ENCODE measurements at places on chromosomes 3 and 15.

GRCh38 chr3:120147072-120147871 is 53.0 kb upstream of the GSK3B start:
- DNase-seq, result no peak

DNA sequence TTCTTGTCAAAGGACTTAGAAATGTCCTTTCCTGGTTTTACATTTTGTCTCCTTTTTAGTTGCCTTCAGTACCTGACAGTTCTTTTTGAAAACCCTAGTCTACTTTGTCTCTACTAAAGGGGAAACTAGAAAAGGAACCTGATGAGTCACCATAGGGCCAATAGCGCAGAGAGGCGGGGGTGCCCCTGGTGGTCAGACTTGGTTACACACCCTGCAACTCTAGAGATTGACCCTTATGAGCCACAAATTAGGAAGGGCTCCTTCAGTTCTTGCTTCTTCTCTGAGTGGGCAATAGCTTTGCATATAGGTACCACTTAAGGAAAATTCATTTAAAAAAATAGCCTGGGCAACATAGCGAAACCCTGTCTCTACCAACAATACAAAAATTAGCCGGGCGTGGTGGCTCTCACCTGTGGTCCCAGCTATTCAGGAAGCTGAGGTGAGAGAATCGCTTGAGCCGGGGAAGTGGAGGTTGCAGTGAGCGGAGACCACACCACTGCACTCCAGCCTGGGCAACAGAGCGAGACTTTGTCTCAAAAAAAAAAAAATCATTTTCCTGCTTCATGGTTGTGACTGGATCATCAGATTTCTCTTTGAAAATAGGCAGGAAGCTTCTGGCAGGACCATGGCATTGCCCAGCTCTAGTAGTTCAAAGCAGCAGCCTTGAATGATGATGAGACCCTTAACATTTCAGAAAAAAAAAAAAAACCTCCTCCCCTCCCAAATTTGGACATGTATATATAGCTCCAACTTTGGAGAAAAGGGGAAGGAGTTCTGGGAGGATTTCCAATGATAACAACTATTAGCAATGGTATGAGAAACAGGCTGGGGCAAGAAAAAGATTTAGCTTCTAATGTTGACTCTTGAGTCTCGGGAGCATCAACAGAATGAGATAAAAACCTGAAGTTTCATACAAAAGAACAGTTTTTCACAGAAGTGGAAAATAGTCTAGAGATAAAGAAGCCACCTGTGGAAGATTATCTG is 45.2 kb upstream of the RASA2 start:
- DNase-seq, result peak; percentile 95

DNA sequence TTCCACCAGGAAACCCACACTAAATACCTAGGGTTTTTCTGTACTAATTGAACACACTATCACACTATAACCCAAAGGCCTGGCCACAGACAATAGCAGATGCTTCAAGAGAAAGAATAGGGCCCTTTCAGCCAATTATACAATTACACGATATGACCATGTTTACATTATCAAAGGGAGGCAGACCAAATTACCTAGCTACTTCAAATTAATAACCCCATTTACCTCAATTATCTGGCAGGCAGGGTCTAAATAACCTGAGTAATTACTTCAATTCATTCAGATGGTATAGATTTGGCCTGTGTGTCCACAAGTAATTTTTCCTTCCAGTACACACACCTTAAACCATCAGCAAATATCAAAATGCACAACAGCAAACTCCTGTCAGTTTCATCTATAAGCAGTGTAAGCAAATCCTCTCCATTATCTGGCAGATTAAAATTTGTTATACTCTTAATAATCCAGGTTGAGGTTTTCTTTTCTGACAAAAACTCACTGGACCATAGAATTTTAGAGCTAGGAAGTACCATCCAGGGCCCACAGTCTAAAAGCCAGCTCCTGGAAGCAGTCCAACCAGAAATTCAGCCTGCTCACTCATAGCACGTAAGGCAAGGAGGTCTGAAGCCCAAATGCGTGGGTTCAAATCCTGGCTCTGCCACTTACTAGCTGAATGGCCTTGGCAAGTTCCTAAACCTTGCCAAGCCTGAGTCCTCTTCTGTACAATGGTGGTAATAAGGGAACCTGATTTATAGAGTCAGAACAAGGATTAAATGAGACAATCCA is 51.8 kb downstream of the RFTN1 start:
- no peak for DNase-seq

- peak; percentile 35 for DNase-seq
These were observed 81.7 kb upstream of the TLE3 start for GRCh38 chr15:70179309-70179892.

GRCh38 chr15:101022876-101023275 is 103.7 kb downstream of the LRRK1 start:
- no peak for DNase-seq

- no peak for DNase-seq
These were observed 39.6 kb upstream of the CTNNB1 start for GRCh38 chr3:41159588-41160189.

- DNase-seq, result peak; percentile 22
These were observed 1.3 kb downstream of the GOLGA8A start for GRCh38 chr15:34436126-34436955.

DNA sequence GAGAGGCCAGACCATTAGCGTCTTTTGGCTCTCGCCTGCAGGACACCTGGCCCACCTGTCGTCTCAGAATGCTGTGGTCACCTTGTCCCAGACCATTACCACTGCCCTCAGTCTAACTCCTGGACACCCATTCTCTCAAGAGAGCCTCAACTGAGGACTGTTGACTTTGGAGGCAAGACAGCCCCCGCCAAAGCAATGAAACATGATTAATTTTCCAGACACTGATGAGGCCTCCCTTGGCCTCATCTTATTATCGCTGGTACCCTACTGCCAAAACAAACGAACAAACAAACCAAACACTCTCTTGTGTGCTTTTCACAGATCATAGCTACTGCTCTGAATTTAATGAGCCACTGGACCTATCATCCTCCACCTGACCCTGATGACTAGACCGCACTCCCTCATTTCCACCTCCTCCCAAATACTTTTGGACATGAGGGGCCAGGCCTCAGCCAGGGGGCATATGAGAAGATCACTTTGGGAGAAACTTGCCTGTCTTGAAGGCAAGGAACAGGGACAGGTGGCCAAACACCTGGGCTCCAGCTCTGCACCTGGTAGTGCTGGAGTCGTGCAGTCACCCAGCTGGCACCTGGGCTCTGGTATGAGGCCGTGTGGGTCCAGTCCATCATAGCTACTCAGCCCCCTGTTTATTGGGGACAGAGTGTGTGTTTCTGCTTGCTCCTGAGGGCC is 27.6 kb downstream of the ALS2CL start:
- no peak for DNase-seq

DNA sequence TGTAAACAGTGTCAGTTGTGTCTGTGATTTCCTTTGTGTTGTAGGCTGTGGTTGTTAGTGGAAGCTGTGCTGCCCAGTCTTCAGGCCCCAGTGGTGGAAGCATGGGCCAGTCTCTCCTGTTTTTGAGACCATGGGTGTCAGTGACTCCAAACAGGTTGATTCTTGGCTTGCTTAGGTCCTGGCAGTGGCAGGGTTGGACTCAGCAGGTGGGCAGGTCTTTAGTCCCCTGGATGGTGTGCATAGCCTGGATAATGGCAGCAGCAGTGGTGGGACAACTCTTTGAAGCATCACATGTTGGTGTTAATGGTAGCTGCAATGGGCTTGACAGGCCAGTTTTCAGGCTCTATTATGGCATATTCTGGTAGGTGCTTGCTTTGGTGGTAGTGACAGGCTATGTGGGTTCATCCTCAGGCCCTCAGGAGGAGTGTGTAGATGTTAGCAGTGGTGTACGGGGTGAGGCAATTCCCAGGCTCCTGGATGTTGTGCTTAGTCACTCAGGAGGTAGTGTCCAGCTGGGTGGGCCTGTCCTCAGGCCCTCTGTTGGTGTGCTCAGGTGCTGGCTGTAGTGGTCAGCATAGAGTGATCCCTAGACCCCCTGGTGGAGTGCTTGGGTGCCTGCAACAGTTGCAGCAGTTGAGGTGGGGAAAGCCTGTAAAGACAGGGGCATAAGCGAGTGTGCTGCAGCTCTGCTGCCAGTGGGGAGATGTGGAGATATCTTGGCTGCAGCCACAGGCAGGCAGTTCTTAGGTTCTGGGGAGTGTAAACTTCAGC is 596.7 kb downstream of the PDCD6IP start:
- no peak for DNase-seq

GRCh38 chr3:187448674-187449073 is 80.5 kb downstream of the RTP4 start:
- no peak for DNase-seq

DNA sequence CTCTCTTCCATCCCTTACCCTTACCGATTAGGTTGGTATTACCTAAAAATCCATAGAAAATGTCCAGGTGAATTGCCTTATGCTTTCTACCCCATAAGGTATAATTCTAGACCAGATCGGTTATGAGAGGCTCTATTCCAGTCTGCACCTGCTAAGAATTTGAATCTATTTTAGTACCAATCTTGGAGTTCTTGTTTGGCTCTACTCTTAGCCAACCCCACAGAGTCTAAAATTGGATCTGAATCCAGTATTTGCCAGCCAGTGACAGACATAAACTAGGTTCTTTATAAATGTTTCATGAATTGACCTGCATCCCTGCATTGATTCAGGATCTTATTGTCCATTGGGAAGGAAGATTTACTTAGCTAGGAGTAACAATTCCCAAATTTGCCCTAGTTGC is 6.5 kb downstream of the KLHL24 start:
- no peak for DNase-seq

DNA sequence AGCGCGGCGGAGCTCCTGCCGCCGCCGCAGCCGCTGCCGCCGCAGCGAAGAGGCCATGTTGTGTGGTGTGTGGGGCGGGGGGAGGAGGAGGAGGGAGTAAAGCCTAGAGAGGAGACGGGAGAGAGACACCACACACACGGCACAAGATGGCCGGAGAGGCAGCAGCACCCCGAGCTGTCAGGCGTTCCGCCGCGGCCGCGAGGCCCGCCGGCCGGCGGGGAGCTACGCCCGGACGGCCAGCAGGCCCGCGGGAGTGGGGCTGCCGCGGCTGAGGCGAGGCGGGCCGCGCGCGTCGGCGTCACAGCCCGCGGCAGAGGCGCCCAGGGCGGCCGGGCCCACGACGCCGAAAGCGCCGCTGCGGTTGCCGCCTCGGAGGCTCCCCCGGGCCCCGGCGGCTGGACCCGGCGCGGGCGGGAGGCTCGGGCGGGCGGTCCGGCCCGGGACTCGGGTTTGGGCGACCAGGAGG is 17.4 kb upstream of the CHD2 start:
- DNase-seq, result no peak

- no peak for DNase-seq
These were observed 603.7 kb upstream of the CFAP20DC start for GRCh38 chr3:59653405-59654122.

GRCh38 chr3:66423791-66424190 is 77.0 kb downstream of the LRIG1 start:
- peak; percentile 72 for DNase-seq

GRCh38 chr3:52507359-52507758 is 12.2 kb downstream of the STAB1 start:
- DNase-seq, result no peak

- DNase-seq, result no peak
These were observed 105.8 kb upstream of the RASGRP1 start for GRCh38 chr15:38670128-38671005.

GRCh38 chr3:193506921-193507320 is 47.8 kb downstream of the ATP13A4 start:
- DNase-seq, result no peak

DNA sequence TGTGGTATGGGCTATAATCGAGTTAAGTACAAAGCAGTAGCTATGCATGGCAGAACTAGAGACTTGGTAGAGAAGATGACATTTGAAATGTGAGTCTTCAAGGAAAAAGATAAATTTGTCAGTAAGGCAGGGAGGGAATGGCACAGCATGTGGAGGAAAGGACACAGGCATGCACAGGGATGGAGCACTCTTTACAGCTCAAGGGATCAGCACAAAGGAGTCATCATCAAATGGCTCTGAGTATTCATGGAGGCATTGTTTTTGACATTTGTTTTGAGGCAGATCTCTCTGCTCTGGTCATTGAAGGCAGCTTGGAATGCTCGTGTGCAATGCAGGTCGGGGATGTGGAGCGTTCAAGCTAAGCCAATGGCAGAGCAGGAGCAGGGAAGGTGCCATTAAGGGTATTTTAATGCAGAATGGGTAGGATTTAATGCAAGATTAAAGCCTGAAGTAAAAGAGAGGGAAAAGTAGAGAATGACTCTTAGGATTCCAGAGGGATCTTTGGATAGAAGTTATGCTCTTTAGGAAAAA is 213.0 kb downstream of the MYRIP start:
- no peak for DNase-seq

- no peak for DNase-seq
These were observed 15.8 kb downstream of the XXYLT1 start for GRCh38 chr3:195255176-195255500.

DNA sequence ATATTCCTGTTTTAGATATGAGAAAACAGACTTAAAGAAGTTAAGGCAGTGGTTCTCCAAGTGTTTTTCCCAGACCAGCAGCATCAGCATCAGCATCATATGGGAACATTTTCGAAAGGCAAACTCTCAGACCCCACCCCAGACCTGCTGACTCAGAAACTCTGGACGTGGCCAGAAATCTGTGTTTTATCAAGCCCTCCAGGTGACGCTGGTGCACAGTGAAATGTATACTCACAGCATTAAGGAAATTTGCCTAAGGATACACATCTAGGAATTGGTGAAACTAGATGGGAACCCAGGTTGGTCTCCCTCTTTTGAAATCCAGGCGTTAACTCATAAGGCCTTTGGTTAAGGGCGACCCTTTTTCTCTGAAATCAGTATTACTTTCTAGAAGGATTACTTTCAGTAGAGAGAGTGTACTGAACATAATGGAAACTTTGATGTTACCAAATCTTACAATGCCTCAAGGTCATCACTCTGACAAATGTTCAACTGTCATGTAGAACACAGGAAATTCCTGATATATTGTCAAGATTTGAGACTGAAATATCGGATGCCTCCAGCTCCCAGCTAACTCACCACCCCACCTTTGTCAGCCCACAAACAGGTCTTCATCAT is 910.2 kb downstream of the ROBO1 start:
- DNase-seq, result peak; percentile 49

GRCh38 chr15:33580526-33580925 is 269.8 kb downstream of the RYR3 start:
- no peak for DNase-seq

DNA sequence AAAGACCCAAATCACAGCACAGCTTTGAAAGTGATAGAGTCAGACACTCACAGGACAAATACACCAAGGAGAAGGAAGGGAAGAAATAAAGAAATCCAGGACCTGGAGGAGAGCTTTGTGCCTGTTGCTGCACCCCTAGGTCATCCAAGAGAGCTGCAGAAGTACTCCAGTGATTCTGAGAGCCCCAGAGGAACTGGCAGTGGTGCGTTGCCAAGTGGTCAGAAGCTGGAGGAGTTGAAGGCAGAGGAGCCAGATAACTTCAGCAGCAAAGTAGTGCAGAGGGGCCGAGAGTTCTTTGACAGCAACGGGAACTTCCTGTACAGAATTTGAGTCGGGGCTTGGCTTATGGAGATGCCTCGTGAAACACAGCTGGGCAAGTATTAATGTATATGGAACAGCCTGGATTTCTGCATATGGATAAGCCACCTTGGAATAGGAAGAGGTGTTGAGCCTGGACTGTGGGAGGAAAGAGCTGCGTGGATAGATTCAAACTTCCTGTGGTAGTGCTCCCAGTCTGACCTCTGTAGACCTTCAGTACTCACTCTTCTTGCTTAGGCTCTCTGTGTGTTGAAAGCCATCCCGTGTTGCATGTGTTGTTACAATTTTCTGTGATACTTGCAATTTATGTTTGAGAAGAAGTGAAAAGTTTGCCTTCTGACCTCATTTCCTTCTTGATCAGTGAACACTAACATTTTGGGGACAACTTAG is 6.1 kb downstream of the NGRN start:
- DNase-seq, result no peak

Measured in fibroblast of the aortic adventitia (primary cell).